Adrenal gland (tissue), 19 donors: ENCODE measurements at places on chromosomes 6 and 20.

DNA sequence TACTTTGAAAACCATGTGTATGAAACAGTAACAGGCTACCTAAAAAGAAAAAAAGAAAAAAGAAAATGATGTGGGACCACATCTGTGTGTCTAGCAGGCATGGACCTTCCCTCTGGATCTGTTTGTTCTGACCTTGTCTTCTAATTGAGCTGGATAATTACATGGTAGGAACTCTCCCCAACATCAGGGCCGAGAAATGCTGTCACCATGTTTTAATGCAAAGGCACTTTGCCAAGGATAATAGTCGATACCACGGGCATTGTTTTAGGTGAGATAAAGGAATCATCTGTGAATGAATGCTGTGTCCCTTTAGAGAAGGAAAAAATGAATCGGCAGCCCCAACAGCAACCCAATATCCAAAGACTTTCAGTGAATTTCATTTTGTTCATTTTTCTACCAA lies 149.1 kb downstream of the ZDHHC14 start:
- DNase-seq, result peak; percentile 21

DNA sequence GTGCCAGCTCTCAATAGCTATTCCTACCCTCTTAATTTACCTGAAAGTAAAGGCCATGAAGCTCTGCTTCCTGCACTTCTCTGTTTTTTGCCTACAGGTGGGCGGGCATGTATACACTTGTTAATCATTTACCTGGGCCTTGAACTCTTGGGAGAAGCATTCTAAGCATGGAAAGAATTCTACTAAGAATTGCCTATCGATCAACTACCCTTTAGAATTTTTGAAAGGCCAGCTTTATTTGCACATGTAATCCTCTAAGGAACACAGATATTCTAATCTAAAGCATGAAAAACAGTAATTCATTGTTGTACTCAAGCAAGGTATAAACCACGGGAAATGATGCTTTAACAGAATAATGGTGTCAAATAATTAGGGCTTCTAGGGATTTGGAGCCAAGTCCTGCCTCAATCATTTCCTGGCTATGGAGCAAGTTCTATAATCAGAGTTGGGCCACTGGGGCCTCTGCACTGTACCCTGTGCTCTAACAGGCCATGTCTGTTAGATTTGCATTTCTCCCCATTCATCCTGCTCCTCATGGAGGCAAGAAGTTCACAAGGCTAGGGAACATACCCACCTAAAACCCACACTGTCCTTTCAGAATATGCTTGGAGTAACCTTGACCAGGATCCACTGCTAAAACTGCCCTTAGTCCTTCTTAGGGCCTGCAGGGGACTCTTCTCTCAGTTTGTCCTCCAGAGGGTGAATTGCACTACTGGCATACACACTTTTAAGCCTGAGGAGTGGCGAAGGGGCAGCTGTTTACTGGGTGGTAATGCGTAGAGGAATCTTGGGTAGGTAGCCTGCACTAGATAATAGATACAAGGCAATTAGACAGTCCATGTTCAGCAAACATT lies 276.4 kb upstream of the JAG1 start:
- no peak for DNase-seq

DNA sequence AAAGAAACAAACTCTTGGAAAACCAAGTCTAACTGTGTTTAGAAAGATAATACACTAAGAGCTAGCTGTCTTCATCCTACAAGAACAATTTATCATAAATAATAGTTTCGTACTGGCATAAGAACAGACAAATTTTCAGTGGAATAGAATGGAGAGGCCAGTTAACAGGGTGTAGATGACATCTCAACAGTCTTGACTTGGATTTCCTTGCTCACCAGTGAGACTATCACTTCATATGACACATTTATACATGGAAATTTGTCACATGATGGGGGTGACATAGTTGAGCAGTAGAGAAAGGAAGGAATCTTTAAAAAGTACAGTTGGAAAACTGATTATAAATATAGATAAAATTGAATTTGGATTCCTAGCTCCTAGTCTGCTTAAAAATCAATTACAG lies 35.6 kb downstream of the TNFAIP3 start:
- no peak for DNase-seq

DNA sequence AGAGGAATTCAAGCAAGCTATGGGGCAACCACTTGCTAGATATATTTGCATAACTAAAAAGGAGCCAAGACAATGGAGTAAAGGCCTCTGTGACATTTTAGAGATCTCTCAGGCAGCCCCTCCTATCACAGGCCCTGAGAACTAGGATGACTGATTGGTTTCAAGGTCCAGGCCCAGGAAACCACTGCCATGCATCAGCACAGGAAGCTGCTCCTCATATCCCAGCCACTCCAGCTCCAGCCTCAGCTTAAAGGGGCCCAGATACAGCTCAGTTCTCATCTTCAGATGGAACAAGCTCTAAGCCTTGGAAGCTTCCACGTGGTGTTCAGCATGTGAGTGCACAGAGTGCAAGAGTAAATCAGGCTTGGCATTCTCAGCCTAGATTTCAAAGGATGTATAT lies 21.1 kb upstream of the THBS2 start:
- peak; percentile 60 for DNase-seq

- DNase-seq, result no peak
Measured at GRCh38 chr20:47262365-47263013, 94.0 kb downstream of the ZMYND8 start.

GRCh38 chr6:169961772-169962561 lies 210.5 kb downstream of the ERMARD start:
- DNase-seq, result no peak
